ENCODE measurements at places on chromosomes 1 and 21.

DNA sequence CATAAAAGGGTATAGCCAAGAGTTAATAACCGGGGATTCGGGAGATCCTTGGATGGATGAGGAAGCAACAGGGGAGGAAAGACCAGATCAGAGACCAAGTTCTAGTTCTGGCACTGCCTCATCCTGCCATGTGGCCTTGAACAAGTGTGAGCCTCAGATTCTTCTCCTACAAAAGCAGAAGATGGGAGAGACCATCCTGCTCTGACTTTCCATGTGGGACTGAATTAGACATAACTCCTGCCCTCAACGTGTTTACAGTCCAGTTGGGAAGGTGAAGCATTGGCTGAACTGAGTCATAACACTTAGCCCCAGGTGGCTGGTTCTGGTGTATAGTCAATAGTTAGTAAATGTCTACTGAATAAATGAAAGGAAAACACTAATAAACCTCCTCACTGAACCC lies 12.1 kb upstream of the CNR2 start:
- DNase-seq = no peak

GRCh38 chr1:57489358-57490036 lies 65.6 kb upstream of the DAB1 start:
- DNase-seq = no peak

DNA sequence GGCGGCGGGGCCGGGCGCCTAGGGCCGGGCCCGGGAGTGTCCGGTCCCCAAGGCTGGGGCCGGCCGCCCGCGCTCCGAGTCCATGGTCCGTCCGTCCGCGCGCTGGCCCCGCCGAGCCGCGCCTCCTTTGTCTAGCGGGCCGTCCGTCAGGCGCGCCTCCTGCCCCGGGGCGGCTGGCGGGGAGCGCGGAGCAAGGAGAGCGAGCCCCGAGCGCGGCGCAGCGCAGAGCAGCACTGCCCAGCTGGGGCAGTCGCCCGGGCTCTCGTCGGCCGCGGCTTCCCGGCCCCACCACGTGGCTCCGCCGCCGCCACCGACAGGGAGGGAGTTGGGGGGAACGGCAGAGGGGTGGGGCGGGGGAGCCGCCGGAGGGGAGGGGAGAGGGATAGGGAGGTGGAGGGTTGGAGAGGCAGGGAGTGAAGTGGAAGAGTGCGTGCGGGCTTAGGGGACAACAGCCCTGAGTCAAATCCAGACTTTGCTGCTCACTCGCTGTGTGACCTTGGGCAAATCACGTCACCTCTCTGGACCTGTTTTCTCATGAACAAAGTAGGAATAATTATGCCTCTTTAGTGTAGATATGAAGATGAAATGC lies at the start of gene NKAIN1:
NKAIN1 (minus strand) TSS at position 235 of the 589 bp plus-strand sequence. CDS start 340 bp downstream, outside the sequence.
- DNase-seq = no peak

DNA sequence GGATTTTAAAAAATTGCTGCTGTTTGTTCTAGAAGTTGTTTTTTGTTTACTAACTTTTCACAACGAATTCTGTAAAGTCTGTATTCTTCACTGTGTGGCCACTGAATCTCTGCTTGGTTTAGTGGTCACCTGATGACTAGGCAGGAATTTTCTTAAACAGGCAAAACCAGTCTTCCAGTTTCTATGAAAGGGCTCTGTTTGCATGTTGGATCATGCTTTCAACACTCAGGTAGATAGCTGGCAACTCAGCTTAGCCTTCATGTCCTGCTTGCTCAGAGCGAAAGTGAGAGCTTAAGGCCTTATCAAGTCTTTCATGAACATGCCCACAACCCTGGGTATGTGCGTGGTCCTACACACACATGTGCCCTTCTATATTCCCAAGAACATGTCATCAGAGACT lies 52.4 kb upstream of the CCDC190 start:
- no peak for DNase-seq

DNA sequence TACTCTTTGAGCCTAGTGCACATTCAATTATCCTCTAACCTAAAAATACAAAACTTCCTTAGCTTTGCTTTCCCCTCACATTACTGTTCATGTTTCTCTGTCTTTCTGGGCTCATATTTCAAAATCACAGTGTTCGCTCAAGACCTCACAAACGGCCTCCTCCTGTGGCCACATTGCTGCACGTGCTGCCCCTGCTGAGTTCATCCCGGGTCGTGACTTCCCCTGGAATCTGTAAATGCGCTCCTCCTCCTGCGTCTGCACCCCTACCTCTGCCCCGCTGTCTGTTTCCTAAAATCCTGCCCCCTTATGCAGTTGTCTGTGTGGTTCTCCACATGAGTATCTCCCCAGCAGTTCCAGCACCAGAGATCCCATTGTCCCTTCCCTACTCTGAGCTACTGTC lies 45.5 kb upstream of the RAVER2 start:
- DNase-seq = no peak

DNA sequence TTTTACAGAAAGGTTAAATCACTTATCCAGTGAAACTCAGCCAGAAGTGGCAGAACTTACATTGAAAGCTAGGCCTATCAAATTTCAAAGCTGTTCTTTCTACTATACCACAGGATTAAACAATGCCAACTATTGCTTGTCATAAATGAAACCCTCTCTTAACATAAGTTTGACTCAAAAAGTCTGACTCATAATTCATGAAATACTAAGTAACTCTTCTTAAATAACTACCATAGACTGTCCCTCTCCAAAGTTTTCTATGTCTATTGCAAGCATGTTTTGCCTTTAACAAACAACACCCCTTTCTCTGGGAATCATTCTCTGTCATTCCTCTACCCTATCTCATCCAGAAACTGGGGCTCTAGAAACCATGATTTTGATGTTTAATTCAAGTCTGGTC lies 109.5 kb upstream of the UBE2U start:
- no peak for DNase-seq

GRCh38 chr1:154969860-154970452 lies 591 bp downstream of the SHC1 start:
- DNase-seq = no peak

- no peak for DNase-seq
Measured at GRCh38 chr1:43651188-43651587, 1.2 kb downstream of the KDM4A start.

- DNase-seq = no peak
Measured at GRCh38 chr1:81412954-81413353, 387.8 kb upstream of the ADGRL2 start.

GRCh38 chr1:186865253-186865652 lies 36.5 kb downstream of the PLA2G4A start:
- no peak for DNase-seq

GRCh38 chr1:182191381-182192115 lies 130.0 kb upstream of the ZNF648 start:
- no peak for DNase-seq

DNA sequence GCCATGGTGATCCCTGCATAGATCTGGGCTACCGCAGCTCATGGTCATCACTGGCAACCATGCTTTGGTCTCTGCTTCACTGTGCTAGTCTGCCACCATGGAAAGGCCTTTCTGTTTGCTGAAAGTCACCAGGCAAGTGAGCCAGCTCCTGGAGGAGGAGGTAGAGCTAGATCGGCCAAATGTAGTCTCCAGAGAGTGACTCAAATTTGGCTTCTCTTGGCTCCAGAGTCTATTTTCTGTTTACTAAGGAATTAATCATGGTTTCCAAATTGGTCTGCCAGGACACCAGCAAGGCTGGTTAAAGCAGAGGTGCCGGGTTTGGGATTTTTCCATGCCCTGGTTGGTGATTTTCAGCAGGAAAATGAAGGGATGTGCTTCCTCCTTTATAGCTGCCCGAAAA lies 52.7 kb upstream of the IVNS1ABP start:
- no peak for DNase-seq

GRCh38 chr1:112402682-112403643 lies 6.9 kb downstream of the CTTNBP2NL start:
- no peak for DNase-seq

DNA sequence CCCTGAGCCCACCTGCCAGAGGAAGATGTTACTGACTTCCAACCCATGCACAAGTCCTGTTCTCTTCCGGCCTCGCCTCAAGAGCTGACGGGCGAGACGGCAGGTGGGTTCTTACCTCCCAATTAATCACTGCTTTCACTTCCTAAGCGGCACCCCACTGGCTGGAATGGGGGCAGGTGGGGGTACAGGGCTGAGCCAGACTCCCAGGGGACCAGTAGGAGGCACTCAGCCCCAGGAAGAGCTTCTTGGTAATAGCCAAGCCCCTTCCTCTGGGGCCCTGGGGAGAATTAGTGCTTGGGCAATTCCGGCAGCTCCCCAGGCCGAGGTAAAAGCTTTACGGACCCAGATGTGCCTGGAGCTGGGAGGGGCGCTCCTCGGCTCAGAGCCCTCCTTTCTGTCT lies 9.7 kb downstream of the CNTN2 start:
- DNase-seq = no peak

GRCh38 chr1:219875860-219876259 lies 52.5 kb downstream of the SLC30A10 start:
- DNase-seq = no peak

DNA sequence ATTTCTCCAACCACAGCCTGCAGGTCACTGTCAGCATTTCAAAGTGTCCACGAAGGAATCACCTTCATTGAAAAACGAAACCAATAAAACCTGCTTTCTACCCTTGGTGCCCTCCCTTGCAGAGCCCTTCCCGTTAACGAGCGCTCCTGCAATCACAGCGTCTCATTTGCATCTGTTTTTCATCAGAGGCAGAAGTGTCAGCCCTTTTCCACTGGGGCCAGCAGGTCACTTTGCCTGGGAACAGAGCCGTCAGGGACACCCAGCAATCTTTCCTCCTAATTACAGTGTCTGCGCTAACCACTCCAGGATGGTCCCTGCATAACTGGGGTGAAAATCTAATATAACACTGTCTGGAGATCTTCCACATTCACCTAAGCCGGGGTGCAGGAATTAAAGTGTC lies 85.3 kb downstream of the PSMG1 start:
- DNase-seq = no peak

- peak; percentile 70 for DNase-seq
Measured at GRCh38 chr1:23100074-23100748, 68.4 kb downstream of the LUZP1 start.

GRCh38 chr1:102842606-102843005 lies 265.7 kb downstream of the COL11A1 start:
- DNase-seq = no peak

GRCh38 chr1:40914927-40915569 lies 52.9 kb upstream of the CITED4 start:
- DNase-seq = no peak

DNA sequence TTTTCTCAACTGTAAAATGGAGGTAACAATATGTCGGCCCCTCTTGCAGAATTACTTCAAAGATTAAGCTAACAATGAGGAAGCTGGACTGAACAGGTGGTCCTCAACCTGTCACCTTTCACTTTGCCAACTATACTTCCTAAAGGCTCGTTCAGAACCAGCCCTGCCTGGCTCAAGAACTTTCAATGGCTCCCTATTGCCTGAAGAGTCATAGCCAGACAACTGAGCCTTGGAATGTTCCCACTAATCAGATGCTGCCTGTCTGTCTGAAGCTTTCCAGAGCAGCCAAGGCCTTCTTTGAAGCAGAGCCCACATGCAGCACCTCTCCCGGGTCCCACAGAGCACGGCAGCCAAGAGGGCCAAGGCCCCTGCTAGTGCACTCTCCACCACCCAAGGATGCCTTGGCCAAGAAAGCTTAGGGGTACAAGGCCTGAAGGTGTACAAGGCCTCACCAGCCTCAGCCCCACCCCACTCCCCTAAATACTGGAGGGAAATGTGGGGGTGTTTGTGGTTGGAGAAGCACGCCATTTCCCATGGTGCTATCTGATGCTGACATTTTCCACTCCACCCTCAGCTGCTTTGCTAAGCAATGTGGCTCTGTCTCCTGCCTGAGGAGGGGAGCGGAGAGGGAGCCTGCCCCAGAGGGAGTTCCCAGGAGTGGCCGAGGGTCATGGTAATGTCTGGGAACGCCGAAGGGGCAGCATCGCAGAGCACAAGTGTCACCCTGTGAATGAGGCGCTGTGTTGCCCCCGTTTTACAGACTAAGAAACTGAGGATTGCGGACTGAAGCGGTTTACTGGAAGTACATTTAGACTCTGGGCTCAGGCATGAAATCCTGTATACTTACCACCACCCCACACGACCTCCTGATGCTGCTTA lies 8.2 kb upstream of the LAPTM5 start:
- no peak for DNase-seq

DNA sequence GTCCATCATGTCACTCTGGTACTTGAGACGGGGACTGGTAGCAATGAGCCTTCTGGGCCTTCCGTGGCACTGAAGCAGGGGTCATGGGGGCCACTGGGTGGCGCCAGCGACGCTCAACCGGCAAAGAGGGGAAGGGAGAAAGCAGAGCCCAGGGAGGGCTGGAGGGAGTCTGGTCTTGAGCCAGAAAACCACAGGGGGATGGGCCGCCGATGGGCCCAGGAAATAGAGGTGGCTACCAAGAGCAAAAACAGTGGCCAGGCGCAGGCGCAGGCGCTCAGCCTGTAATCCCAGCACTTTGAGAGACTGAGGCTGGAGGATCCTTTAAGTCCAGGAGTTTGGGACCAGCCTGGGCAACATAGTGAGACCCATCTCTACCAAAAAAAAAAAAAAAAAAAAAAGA lies 21.8 kb downstream of the EXOC8 start:
- DNase-seq = no peak

- DNase-seq = no peak
Measured at GRCh38 chr1:17265162-17265561, 16.3 kb downstream of the PADI3 start.

DNA sequence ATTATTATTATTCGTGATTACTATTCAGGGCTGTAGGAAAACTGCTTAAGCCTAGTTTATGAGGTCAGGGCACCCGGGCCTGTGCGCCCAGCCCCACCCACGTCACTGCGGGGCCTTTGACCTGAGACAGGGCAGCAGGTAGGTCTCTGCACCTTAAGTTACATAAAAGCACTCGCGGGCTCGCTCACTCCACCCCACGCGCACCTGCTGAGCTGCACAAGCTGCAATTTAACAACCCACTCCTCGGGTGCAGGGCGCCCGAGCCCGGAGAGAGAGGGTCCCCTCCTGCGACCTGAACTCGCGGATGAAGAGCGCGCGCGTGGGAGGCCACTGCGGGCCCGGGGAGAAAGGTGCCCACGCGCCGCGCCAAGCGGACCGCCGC lies 477 bp downstream of the ICMT start:
- DNase-seq = no peak

DNA sequence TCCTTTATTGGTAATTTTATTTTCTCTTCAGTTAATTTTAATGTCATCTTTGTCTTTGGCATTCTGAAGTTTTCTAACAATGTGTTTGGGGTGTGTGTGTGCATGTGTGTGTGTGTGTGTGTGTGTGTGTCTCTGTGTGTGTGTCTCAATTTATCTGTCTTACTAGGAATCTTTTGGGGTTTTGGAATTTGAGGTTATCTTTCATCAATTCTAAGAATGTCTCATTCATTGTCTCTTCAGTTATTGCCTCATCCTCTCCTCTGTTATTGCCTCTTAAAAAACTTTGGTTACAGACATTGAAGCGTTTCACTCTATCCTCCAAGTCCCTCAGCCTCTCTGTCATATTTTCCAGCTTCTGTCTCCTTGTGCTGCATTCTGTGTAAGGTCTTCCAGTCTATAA lies 18.1 kb upstream of the SAMD13 start:
- DNase-seq = no peak

DNA sequence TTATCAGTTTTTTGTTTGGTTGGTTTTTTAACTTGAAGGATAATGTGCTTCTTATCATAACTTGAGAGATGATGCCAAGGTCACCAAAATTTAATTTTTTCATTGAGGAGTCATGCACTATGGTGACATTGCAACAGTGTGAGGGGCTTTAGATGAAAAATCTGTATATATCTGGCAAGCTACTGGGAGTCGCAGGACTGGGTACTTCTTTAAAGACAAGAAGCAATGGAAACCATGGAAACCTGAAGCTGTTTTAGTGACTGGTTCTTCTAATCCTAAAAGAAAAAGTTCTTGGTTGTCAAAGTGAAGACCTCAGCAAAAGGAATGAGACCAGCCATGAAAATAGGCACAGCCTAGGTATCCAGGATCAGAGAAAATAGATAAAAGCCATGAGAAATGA lies 31.1 kb downstream of the ZC3H11B start:
- DNase-seq = no peak
